ENCODE measurements at places on chromosomes 4 and X.

- no peak for DNase-seq
Measured at GRCh38 chr4:133186210-133186609, 37.1 kb downstream of the PCDH10 start.

- DNase-seq = no peak
Measured at GRCh38 chrX:119055687-119056086, 17.1 kb upstream of the CT47C1 start.

DNA sequence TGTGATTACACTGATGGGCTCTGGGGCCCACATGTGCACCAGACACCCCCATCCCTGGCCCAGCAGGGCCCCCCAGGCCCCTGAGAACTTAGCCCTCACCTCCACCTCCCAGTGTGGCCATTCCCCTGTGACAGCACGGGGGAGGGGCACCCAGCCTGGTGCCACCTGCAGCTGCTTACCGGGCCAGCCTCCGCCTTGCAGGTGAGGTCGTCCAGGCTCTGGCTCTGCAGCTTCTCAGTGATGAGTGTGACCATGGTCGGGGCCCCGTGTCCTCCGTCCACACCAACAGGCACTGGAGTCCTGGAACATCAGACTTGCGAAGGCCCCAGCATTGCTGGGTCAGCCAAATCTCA lies 15.6 kb downstream of the FAM53A start:
- DNase-seq = no peak

GRCh38 chr4:38948551-38948950 lies 80.9 kb downstream of the FAM114A1 start:
- no peak for DNase-seq

GRCh38 chr4:25454476-25454875 lies 77.4 kb downstream of the ANAPC4 start:
- no peak for DNase-seq

- DNase-seq = no peak
Measured at GRCh38 chr4:113823291-113823659, 61.7 kb upstream of the CAMK2D start.

GRCh38 chrX:153635788-153636668 lies 11.0 kb upstream of the DUSP9 start:
- no peak for DNase-seq

- no peak for DNase-seq
Measured at GRCh38 chr4:8740666-8741395, 130.8 kb downstream of the HMX1 start.

DNA sequence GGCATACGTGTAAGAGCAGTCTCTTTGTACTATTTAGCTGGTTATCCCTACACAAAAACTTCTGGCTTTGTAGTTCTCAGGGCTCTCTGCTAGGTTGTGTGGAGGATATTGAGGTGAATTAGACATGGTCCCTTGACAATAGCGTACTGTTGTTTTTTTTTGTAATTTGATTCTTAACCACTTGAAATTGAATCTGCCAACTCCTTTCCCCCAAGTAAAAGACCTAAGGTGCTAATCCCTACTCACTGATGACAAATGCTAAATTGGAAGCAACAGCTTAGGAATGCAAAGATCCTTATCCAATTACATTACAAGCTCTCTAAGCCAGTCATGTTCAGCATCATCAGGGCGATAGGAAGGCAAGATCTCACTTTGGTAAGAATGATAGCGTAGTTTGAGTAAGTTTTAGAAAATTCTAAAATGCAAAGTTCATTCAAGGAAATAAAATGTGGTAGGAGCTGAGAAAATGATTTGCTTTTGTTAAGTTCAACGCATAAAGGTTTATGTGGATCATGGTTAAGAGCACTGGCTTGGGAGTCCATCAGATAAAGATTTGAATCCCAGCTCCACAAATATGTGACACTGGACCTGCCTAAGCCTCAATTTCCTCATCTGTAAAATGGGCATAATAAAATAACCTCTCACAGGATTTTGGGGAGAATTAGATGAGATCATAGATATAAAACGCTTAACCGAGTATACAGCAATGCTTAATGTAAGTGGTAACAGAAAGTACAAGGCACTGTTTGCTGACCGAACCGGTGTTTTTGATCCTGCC lies 39.3 kb downstream of the DOCK11 start:
- DNase-seq = no peak

GRCh38 chr4:173287486-173287885 lies 46.7 kb downstream of the HMGB2 start:
- DNase-seq = no peak

- DNase-seq = no peak
Measured at GRCh38 chr4:183408796-183409195, 35.6 kb upstream of the CDKN2AIP start.

DNA sequence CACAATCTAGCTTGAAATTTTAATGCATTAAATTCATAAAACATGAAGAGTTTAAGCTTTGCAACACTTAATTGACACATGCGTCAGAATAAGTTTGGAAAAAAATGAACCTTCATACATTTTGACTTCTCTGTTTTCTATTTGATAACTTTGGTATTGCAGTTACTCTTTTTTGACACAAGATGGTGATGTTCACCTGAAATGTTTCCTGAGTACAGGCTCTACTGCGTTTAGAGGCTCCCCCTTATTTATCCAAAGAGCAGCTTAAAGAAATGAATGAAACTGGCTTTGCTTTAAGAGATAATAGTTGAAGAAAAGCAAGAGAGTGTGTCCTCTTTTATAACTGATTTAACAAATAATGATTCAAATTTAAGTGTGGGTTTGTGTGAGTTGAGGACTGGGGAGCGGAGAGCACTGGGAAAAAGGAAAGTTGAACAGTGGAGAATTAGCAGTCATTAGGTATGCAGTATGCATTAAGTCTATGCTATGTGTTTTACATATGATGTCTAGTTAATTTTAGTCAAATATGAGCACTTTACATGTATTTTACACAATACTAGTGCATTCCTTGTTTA lies 180.6 kb upstream of the NUDT6 start:
- no peak for DNase-seq

DNA sequence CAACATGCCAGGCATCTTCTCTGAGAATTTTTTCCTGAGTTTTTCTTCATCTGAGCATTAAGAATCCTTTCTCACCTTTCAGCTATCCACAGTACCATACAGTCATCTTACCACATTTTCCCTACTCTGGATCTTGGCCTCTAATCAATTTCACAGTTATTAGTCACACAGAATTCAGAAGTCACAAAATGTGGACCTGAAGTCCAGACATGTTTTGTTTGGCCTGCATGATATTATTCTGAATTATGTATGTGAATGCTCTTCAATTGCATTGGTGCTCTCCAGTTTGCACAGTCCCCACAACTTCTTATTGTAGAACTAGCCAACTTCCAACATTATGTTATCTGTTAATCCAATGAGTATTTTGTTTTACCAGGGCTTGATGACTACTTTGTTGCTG lies 102.3 kb upstream of the GRIA3 start:
- no peak for DNase-seq

DNA sequence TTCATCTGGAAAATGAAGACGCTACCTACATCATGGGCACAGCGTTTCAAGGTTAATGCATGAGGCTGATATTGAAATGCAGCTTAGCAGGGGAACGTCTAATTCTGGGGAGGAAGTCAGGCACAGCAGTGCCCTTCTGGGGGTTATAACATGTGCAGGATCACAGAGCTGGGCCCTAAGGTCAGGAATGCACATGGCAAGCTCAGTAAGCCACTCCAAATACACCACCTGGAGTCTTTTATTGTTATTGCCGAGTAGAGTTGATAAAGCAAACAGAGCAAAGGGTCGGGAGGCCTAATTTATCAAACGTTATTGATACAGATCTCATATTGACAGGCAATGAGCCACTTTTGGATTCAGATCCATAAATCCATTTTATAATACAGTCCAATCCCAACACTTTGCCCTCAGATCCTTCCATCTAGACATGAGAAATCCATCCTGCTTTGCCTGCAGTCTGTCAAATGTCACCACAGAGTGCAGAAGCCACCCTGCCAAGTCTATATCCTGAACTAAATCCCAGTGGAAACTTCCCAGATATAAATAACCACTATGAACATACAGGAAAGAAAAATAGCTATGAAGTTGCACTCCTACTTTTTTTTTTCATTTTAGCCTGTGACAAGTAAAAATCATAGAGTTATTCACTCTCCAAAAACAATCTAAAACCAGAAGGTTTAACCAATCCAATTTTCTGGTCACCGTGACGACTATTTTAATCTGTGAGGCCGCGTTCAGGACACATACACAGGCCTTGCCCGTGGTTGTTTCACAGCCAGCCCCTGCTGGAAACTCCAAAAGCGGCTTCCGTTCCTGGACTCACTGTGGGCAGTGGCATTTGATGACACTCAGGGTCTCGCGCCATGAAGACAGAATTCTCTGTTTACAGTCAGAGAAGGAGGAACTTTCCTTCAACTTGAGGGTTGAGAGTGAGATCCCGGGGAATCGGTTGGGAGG lies 335.4 kb downstream of the DHX15 start:
- no peak for DNase-seq

DNA sequence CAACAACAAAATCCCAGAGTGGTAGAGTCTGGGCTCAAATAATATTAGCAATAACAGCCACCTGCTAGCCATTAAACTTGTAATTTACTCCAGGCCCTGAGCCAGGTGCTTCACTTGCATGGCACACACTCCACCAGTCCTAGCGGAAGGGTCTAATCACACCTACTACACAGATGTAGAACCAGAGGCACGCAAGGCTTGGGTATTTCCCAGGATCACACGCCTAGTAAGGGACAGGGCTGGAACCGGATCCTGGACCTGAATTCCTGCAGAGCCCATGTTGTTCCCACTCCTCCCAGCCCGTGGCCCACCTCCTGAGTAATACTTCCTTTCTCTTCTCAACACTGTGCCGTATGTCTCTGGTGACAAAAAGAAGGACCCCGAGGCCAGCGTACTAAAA lies 5.7 kb downstream of the MAGEA1 start:
- DNase-seq = no peak

- DNase-seq = no peak
Measured at GRCh38 chr4:68734095-68734494, 63.6 kb upstream of the UGT2B15 start.

Data from stimulated activated CD4-positive, alpha-beta T cell treated with anti-CD3 and anti-CD28 coated beads, Interleukin-1b, Interleukin-23, amount 100 ng/mL, for 4 hours (primary cell).